ENCODE measurements at places on chromosomes 5 and 9.
A peak's percentile ranks its signal among the peaks of the same experiment; 100 is the strongest.

GRCh38 chr9:2816476-2817141 lies 27.3 kb downstream of the PUM3 start:
- DNase-seq: peak; percentile 44

- DNase-seq: peak; percentile 48
Measured at GRCh38 chr5:123875561-123876275, 363.7 kb downstream of the CSNK1G3 start.

- DNase-seq: no peak
Measured at GRCh38 chr5:175336781-175337180, 107.2 kb downstream of the DRD1 start.

- DNase-seq: no peak
Measured at GRCh38 chr5:2393556-2393955, 357.9 kb downstream of the IRX2 start.

DNA sequence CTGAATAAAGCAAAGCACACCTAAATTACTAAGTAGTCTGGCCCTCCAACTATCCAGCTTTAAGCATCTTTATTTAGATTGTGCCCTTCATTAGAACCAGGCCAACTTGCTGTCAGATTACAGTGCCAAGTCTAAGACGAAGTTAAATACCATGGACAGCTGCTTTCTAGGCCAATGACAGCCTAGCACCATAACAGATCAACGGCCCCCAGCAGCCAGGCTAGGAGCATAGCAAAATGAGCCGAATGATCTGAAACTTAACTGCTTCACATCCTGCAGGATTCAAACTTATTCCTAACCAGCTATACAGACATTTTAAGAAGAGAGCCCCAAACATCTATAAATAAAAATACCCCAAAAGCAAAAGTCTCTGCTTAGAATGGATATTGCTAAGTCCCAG lies 6.8 kb downstream of the SLC24A2 start:
- no peak for DNase-seq

DNA sequence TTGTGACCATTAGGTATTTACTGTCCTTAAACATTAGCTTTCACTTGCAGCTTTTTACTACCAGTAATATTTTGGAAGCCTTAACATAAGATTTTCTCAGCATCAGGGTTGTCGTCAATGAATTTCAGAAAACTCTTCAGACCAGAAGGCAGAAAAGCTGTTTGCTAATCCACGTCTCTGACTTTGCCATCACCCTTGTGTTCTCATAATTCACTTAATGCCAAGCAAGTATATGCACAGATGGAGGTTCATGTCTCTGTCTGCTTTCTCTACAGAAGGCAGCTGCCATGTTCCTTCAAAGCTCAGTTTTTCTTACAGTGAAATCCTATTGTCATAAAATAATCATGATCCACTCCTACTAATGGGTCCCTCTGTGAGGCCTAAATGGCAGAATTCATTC lies 37.7 kb upstream of the LRRC19 start:
- DNase-seq: no peak

DNA sequence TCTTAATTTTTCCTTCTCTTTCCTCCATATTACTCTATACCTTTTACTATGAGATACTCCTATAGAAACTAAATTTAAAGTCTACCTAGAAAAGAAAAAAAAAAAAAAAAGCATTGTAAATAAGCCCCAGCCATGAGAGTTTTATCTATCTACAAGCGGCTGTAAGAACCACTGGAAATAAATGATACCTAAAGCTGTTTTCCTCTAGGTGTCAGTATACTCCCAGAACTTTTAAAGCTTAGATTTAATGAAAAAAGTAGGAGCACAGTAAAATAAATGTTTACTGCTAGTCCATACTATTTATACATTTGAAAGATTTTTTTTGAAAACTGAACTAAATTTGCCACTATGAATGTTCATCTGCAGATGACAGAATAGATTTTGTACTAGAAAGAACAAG lies 26.2 kb downstream of the TYRP1 start:
- DNase-seq: no peak

- DNase-seq: no peak
Measured at GRCh38 chr9:87184956-87185642, 237.8 kb upstream of the GAS1 start.

- no peak for DNase-seq
Measured at GRCh38 chr9:84456527-84456926, 116.0 kb upstream of the SLC28A3 start.

DNA sequence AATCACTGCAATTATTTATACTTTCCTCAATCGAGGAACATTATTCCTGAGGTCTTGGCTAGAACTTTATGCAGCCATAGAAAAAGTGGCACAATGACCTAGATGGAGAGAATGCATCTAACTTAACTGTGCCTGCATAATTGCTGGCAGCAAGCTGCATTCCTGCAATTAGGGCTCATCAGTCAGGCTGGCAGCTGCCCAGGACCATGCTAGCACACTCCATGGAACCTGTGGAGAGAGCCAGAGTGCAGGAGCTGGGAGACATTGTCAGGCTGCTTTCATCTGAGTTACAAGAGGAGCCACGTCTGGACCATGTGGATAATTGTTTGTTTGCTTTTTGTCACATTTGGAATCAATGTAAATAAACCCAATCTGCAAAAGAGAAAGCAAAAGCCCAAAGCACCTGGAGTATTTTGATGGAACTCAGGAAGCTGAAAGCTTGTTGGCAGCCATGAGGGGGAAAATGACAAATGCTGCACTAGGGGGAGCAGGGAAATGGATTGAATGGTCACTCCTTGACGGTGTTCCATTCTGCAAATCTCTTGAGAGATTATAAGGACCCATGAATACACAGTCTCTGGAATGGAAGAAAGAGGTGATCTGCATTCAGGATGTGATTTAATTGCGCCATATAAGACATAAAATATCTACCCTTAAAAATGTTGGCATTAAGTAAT lies 839.9 kb downstream of the MAT2B start:
- DNase-seq: no peak

GRCh38 chr5:32612134-32612888 lies 27.0 kb downstream of the SUB1 start:
- DNase-seq: no peak

- DNase-seq: no peak
Measured at GRCh38 chr5:145787001-145787400, 48.1 kb downstream of the PRELID2 start.

GRCh38 chr9:97280755-97281330 lies 26.6 kb upstream of the CCDC180 start:
- DNase-seq: no peak

GRCh38 chr5:128427921-128428320 lies 110.1 kb downstream of the FBN2 start:
- no peak for DNase-seq

DNA sequence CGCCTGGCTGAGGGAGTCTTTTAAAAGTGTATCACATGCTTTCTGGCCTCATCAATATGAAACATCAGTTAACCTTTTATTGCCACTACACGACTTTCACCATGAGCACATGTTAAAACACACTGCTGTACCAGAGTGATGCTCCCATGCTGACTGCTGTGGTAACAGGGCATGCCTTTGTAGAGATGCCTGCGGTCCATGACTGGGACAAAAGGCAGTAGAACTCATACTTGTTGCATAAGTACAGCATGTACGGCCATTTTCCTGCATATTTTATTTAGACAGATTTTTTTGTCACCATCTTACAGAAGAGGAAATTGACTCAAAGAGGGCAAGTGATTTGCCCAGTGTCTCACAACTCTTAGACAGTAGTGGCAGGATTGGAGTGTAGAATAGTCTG lies 105.7 kb upstream of the ADAMTSL1 start:
- no peak for DNase-seq

GRCh38 chr9:134925011-134925511 lies 7.3 kb upstream of the FCN1 start:
- DNase-seq: no peak

DNA sequence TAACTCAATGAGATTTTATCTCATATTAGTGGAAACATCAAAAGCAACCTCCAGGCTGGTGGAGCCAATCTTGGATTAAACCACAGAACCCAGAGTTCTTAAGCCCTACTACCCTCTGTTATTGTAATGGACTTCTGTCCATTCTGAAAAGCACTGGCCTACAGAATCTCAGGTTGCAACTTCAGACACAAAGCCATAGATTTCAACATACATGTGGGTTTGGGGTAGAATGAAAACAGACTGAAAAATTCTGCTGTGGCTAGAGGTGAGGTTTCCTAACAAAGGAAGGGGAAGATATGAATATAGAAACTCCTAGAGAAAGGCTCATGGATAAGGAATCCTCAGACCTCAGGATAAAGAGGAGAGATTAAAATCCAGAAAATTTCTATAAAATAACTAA lies 569.8 kb upstream of the RIOK2 start:
- no peak for DNase-seq

DNA sequence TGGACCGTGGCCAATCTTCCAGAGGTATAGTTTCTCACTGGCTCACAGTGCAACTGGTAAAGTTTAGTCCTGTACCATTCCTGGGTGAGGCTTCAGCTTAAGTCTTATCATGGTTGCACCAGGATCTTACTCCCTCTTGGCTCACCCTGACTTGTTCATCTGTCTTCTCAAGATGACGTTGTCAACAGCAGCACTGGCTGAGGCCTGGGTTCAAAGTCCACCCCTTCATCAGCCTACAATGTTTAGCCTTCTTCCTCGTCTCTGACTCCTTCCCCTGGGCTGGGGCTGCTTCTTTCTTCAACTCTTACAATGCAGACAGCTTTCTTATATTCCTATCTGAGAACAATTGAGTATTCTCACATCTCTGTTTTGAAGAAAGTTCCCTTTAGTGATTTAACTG lies 311.1 kb upstream of the CLINT1 start:
- DNase-seq: peak; percentile 75

DNA sequence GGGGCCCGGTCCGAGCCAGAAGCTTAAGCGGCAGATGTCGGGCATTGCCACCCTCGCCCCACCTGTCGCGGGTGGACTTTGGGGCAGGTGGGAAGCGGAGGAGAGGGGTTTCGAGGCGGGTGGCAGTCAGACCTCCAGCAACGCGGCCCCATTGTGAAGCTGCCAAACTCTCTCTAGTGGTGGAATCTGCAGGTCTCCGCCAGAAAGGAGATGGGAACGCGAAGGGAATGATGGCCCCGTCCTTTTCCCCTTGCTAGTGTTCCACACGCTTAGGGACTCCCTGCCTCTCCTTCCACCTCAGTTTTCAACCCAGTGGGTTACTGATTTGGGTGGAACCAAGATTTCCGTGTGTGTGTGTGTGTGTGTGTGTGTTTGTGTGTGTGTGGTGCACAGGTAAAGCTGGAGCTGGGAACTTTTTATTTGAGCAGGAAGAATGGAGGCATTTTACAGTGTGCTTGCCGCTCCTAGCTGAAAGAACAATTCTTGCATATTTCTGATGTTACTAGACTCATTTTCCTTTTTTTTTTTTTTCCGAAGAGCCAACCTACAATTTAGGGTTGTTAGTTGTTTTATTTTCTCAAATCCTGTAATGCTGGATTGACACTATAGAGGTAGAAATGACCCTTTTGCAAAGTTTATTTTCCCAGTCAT lies 1.3 kb downstream of the MACIR start:
- DNase-seq: peak; percentile 84

DNA sequence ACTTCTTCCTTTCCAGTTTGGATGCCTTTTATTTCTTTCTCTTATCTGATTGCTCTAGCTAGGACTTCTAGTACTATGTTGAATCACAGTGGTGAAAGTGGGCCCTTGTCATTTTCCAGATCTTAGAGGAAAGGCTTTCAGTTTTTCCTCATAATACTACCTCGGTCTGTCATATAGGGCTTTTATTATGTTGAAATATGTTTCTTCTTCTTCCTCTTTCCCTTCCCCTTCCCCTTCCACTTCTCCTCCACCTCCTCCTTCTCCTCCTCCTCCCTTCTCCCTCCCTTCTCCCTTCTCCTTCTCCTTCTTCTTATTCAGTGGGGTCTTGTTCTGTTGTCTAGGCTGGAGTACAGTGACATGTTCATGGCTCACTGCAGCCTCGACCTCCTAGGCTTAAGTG lies 9.2 kb upstream of the TERT start:
- no peak for DNase-seq

DNA sequence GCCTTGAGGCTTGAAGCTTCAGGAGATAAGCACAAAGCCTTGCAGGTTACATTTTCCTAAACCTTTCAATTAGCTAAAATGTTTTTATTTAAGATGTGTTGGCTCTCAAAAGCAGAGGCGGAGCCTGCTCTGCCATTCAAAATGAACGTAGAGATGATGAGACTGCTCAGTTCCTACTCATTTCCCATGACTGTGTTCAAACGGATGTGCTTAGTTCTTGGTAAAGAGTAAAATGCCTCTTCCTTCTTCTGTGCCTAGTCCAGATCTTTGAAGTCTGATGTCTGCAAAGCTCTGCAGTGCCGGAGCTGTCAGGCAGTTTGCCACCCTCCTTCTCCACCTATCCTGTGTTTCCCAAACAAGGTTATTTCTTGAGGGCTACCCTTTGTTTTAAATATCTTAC lies 46.3 kb upstream of the ADAMTSL1 start:
- DNase-seq: no peak

- no peak for DNase-seq
Measured at GRCh38 chr5:160441311-160441781, 19.7 kb downstream of the PTTG1 start.

- peak; percentile 88 for DNase-seq
Measured at GRCh38 chr5:127958421-127959011, 125.0 kb upstream of the SLC12A2 start.

GRCh38 chr5:87411973-87412629 lies 629 bp downstream of the CCNH start:
- peak; percentile 80 for DNase-seq

- DNase-seq: no peak
Measured at GRCh38 chr5:19018822-19019221, 969.2 kb downstream of the CDH18 start.

GRCh38 chr9:30075022-30075421 lies 2309.4 kb upstream of the ACO1 start:
- DNase-seq: no peak

DNA sequence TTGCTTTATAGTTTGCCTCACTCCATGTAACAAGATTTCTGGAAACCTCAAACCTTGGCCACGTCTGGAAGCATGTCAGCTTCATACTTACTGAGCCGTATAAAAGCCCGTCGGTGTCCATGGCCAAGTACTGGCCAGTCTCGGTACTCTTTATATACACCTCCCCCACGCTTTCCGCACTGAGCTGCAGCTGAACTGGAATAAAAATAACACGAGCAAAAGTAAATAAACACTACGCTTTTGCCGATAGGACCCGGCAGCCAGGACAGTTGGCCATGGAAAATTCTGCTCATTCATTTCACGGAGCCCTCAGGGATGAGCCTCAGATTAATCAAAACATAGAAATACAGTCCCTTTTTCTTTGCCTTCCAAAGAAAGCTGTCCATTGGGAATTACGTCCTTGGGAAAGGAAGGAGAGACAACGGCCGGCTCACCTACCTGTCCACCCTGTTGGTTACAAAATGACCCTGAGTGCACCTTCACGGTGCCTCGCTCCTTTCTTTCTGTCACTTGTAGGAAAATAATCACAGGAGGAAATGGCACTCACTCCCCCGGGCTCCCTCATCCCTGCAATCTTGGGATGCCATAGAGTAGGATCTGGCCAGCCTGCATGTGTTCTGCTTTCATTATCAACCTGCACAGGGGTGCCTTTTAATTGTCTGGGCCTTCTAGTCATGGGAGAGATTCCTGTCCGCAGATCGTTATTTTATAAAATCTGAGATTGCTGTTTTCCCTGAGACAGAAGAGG lies 85.1 kb downstream of the FGF1 start:
- DNase-seq: peak; percentile 50

- no peak for DNase-seq
Measured at GRCh38 chr5:97846643-97847042, 663.6 kb upstream of the RIOK2 start.
